Uterus (tissue), 4 donors: ENCODE measurements at places on chromosomes 5 and 9. TPM values are rescaled to one million over a fixed set of nuclear protein-coding genes. Genes with fewer than 3 reads are reported as not detected.

The VCAN gene
- 58.2 TPM for total RNA-seq

The RANBP3L gene
- total RNA-seq, result 1.5 TPM

The TAF11L5 gene
- not detected for total RNA-seq

The SLC27A6 gene
- 3.1 TPM for total RNA-seq

The SLC45A2 gene
- not detected for total RNA-seq

The FRRS1L gene
- 10.9 TPM for total RNA-seq

The CCDC192 gene
- 0.35 TPM for total RNA-seq

The CAMK2A gene
- total RNA-seq, result 6.7 TPM

The SPINK4 gene
- total RNA-seq, result not detected

The INSYN2B gene
- not detected for total RNA-seq

The ZDHHC11B gene
- total RNA-seq, result under 0.01 TPM

DNA sequence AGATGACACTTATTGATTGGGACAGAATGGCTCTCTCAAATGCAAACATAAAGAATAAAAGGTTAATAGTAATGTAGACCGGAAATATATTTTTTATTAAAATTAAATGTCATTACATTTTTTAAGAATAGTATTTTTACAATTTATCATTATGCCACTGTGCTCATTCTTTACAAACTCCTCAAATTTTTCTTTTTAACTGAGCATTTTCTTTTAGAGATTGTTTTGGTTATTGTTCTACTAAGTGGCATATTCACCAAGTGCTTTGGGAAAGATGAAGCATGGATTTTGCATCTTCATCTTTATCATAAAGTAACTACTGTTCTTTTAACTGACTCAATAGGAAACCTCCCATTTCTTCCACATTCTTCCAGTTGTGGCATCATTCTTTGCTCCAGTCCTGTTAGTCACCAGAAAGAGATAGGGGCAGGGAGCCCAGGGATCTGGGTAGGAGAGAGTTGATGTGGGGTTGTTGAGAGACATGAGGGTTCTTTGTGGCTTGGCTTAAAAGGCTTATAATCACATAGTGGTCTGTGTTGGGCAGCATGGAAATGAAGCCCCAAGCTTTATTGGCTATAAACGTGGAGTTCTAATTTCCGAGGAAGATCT, 69.8 kb downstream of the SYK start:
- DNase-seq, result no peak
- no peaks in the 10 kb centered on the region for H3K36me3 ChIP-seq
- no peaks in the 10 kb centered on the region for H3K27me3 ChIP-seq
- H3K27ac ChIP-seq, result no peak overlapping the region

GRCh38 chr5:162956570-162956969, 480.8 kb upstream of the CCNG1 start:
- no peaks in the 10 kb centered on the region for H3K4me1 ChIP-seq
- no peak for DNase-seq
- H3K4me3 ChIP-seq, result no peak overlapping the region
- H3K27ac ChIP-seq, result no peak overlapping the region
- no peaks in the 10 kb centered on the region for H3K27me3 ChIP-seq
- no peaks in the 10 kb centered on the region for H3K36me3 ChIP-seq

GRCh38 chr5:107474716-107475489, 195.8 kb downstream of the EFNA5 start:
- H3K36me3 ChIP-seq, result no peaks in the 10 kb centered on the region
- no peaks in the 10 kb centered on the region for H3K27me3 ChIP-seq
- H3K27ac ChIP-seq, result no peak overlapping the region

GRCh38 chr5:128300181-128300580, 216.6 kb downstream of the SLC12A2 start:
- no peaks in the 10 kb centered on the region for H3K4me1 ChIP-seq
- H3K27ac ChIP-seq, result no peak overlapping the region
- DNase-seq, result no peak
- H3K4me3 ChIP-seq, result no peak overlapping the region

- no peaks in the 10 kb centered on the region for H3K36me3 ChIP-seq
- DNase-seq, result peak; percentile 42
- no peaks in the 10 kb centered on the region for H3K4me1 ChIP-seq
These were observed 211.3 kb upstream of the IRX4 start for GRCh38 chr5:2093859-2094615.

DNA sequence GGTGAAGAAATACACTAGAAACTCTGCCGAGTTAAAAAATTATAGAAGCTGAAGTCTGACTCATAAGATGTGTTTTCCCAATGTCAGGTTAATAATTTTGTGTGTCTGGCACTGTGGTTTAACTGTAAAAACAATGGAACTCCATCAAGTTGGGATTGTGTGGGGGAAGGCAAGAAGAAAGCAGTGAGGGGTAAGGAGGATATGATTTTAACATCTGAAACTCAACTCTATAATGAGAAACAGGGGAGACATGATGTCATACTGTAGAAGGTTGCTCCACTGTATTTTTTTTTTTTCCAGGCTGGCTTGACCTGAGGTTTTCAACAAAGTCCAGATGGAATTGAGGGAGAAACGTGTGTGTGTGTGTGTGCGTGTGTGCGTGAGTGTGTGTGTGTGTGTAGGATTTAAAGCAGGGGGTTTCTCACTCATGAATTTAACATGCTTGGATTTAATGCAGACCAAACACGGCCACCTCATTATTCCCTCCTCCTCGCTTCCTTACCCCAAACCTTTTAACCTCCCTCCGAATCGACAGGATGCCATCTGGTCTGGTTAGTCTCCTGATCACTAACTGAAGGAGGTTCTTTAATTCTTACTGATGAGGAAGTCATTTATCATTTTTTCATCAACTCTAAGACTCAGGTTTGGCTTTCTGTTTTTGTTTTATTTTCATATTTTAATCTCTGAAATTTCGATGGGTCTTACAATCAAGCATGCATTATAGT, 140.2 kb upstream of the LPAR1 start:
- H3K36me3 ChIP-seq, result no peaks in the 10 kb centered on the region
- H3K27me3 ChIP-seq, result no peaks in the 10 kb centered on the region
- no peak for DNase-seq

DNA sequence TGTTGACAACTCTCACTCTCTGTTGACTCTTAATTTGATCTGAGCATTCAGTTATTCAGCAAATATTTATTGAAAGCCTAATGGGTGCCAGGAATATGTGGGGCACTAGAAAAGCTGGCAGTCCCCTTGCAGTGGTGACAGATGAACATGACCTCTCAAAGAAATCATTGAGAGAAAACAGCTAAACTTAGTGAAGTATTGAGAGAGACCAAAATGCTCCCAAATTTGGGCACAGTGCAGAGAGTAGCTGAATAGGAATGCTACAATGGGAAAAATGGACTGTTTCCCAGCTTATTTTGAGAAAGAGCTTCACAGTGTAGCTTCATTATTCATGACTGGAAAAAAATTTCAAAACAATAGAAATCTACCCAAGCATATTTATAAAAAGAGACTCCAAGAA, 257.9 kb downstream of the SGCD start:
- no peaks in the 10 kb centered on the region for H3K36me3 ChIP-seq
- peak overlapping the region; percentile 19 for H3K27ac ChIP-seq
- no peak overlapping the region for H3K4me3 ChIP-seq
- DNase-seq, result no peak
- H3K27me3 ChIP-seq, result no peaks in the 10 kb centered on the region
- no peaks in the 10 kb centered on the region for H3K4me1 ChIP-seq

DNA sequence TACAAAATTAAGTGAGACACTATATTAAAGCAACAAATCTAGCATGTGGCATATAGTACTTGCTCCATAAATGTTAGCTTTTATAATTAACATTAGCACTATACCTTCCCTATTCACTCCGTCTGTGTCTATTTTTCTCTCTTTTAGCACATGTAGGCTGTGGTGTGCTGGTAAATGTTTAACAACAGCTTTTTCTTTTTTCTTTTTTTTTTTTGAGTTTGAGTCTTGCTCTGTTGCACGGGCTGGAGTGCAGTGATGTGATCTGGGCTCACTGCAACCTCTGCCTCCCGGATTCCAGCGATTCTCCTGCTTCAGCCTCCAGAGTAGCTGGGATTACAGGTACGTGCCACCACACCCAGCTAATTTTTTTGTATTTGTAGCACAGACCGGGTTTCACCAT, 62.1 kb downstream of the SPRY4 start:
- H3K4me3 ChIP-seq, result no peak overlapping the region
- DNase-seq, result no peak
- no peak overlapping the region for H3K27ac ChIP-seq
- H3K4me1 ChIP-seq, result no peaks in the 10 kb centered on the region

DNA sequence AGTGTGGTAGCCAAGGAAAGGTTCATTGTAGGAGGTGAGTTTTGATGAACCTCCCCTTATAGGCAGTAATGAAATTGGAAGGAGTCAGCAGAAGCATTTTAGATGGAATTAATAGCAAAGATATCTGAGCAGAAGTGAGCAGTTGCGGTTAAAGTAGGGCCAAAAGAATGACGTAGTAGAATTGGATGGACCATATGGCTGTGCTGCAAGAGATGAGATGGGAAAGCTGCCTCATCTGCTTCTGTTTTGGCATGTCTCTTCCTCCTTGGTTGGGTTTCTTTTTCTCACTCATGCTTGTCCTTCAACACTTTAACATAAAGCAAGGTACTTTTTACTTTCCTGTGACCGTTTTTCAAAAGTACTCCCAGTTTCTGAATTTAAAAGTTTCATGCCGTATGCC, 55.8 kb downstream of the AQP7 start:
- no peak for DNase-seq
- no peak overlapping the region for H3K4me3 ChIP-seq
- no peaks in the 10 kb centered on the region for H3K27me3 ChIP-seq
- H3K4me1 ChIP-seq, result no peaks in the 10 kb centered on the region
- H3K27ac ChIP-seq, result no peak overlapping the region

- H3K36me3 ChIP-seq, result no peaks in the 10 kb centered on the region
- no peak overlapping the region for H3K27ac ChIP-seq
- H3K4me3 ChIP-seq, result no peak overlapping the region
These were observed 42.1 kb downstream of the FOCAD start for GRCh38 chr9:20726144-20726543.

GRCh38 chr9:93058355-93059010, at the start of gene SUSD3:
Gene SUSD3 (plus strand): TSS chr9:93058701. CDS start chr9:93058743, 42 bp downstream.
- no peaks in the 10 kb centered on the region for H3K36me3 ChIP-seq
- H3K4me1 ChIP-seq, result peaks cover 6% of the 10 kb centered on the region
- H3K4me3 ChIP-seq, result peak within 1 kb of the TSS; percentile 62
- H3K27ac ChIP-seq, result peak within 1 kb of the TSS; percentile 82
- no peaks in the 10 kb centered on the region for H3K27me3 ChIP-seq

DNA sequence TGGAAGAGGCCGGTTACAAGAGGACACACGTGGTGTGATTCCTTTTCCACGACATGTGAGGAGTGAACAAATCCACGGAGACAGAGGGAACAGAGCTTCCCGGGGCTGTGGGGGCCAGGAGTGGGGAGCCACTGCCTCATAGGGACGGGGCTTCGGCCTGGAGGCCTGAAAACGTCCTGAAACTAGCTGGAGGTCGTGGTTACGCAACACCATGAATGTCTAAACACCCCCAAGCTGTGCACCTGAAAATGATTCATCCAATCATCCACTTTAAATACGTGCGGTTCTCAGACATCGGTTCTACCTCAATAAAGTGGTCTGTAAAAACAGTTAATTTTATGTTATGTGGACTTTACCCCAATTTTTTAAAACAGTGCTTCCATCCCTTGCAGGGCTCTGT, 65.3 kb upstream of the PPP1R26 start:
- no peak overlapping the region for H3K27ac ChIP-seq
- H3K4me3 ChIP-seq, result no peak overlapping the region
- H3K27me3 ChIP-seq, result no peaks in the 10 kb centered on the region
- DNase-seq, result no peak
- H3K36me3 ChIP-seq, result no peaks in the 10 kb centered on the region

GRCh38 chr5:68333649-68334552, 118.3 kb downstream of the PIK3R1 start:
- H3K4me1 ChIP-seq, result peaks cover 6% of the 10 kb centered on the region
- no peak for DNase-seq
- H3K27me3 ChIP-seq, result no peaks in the 10 kb centered on the region
- H3K27ac ChIP-seq, result no peak overlapping the region
- H3K36me3 ChIP-seq, result no peaks in the 10 kb centered on the region

GRCh38 chr5:110383231-110383630, 343.2 kb downstream of the TMEM232 start:
- H3K27me3 ChIP-seq, result no peaks in the 10 kb centered on the region
- no peaks in the 10 kb centered on the region for H3K4me1 ChIP-seq
- H3K4me3 ChIP-seq, result no peak overlapping the region
- no peaks in the 10 kb centered on the region for H3K36me3 ChIP-seq
- DNase-seq, result no peak

DNA sequence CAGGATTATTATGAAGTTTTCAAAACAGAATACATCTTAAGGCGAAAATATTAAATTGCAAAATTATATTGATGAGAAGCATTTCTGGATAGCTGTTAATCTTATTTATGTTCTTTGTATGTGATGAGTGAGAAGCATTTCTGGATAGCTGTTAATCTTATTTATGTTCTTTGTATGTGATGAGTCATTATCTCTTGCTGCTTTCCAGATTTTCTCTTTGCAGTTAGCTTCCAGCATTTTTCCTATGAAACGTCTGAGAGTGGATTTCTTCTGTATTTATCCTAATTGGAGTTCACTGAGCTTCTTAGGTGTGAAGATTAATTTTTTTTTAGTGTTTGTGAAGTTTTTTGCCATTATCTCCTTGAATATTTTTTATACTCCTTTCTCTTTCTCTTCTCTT, 8.2 kb downstream of the TMEM232 start:
- H3K4me1 ChIP-seq, result no peaks in the 10 kb centered on the region
- H3K27me3 ChIP-seq, result no peaks in the 10 kb centered on the region
- no peaks in the 10 kb centered on the region for H3K36me3 ChIP-seq
- no peak overlapping the region for H3K4me3 ChIP-seq
- no peak overlapping the region for H3K27ac ChIP-seq
- no peak for DNase-seq

DNA sequence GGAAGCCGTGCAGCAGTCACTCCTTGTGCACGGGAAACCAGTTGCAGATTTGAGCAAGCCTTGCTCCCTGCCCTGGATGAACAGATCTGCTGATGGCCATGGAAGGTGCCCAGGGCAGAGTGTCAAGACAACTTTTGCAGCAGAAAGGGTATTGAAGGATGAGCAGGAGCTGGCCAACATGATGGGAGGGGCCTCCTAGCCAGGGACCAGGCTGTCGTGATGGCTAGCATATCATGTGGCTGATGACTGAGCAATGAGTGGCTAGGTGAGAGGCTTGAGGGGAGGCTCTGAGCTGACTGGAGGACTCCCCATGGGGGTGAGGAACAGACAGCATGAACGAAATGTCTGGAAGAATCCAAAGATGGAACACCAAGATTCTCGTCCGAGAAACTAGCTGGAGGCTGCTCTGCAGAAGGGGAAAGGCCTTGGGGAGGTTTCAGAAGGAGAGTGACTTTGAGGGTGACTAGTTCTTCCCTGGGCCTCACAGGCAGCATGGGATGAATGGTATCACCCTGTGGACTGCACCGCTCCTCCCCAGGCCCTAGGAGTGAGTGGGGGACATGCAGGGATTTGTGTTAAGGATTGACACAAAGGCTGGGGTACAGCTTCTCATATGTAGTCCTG, 18.5 kb downstream of the PPARGC1B start:
- no peaks in the 10 kb centered on the region for H3K27me3 ChIP-seq
- H3K36me3 ChIP-seq, result no peaks in the 10 kb centered on the region
- H3K27ac ChIP-seq, result no peak overlapping the region

GRCh38 chr5:25552871-25553481, 908.2 kb upstream of the CDH10 start:
- H3K36me3 ChIP-seq, result no peaks in the 10 kb centered on the region
- H3K27ac ChIP-seq, result no peak overlapping the region
- no peaks in the 10 kb centered on the region for H3K4me1 ChIP-seq
